ENCODE measurements at places on chromosomes 3 and 15.

DNA sequence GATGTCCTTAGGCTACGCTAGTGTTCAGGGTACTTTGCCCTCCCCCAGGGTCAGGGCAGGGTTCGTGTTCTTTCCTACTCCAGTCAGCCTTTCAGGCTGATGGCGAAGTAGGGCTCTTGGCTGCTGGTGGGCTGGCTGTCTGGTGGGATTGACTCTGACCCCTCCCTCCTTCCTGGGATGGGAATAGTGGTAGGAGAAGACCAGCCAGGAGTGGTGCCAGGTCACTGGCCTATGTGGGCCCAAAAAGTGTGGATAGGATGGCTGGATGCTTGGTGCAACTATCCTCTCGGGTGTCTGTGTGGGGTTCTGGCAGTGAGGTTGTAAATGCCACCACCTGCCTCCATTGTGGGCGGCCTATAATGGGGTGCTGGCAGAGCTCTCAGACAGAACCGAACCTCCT lies 20.4 kb upstream of the EXOG start:
- DNase-seq = no peak

- DNase-seq = no peak
Observed at GRCh38 chr3:25056803-25057351, 371.2 kb upstream of the RARB start.

GRCh38 chr3:185250247-185250646 lies 3.6 kb downstream of the EHHADH start:
- DNase-seq = no peak

- DNase-seq = no peak
Observed at GRCh38 chr3:117651246-117651645, 941.7 kb downstream of the TUSC7 start.

GRCh38 chr3:178072391-178073305 lies 463.6 kb upstream of the KCNMB2 start:
- DNase-seq = no peak

GRCh38 chr15:64633332-64633731 lies 142.1 kb downstream of the RBPMS2 start:
- no peak for DNase-seq

- no peak for DNase-seq
Observed at GRCh38 chr3:9810846-9811245, 784 bp downstream of the TTLL3 start.

GRCh38 chr3:113825090-113825489 lies 13.5 kb upstream of the GRAMD1C start:
- no peak for DNase-seq

- no peak for DNase-seq
Observed at GRCh38 chr3:54574906-54575617, 352.8 kb downstream of the LRTM1 start.

DNA sequence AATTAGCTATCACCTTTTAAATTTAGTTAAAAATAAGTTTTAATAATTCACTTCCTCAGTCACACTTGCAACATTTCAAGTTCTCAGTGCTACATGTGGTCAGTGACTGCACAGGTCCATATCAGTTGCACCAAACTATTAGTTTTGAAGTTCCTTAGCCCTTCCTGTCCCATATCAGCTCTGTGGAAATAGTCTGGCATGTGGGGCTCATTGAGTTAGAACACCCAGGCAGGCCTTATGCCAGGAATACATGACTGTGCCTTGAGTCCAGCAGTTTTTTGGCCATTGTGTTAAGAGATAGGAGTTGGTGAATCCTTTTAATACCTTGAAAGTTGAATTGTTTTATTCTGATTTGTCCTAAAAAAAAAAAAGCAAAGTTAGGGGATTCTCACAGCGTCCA lies 153.7 kb upstream of the BFSP2 start:
- DNase-seq = no peak

GRCh38 chr3:120162400-120162799 lies 68.2 kb upstream of the GSK3B start:
- no peak for DNase-seq

DNA sequence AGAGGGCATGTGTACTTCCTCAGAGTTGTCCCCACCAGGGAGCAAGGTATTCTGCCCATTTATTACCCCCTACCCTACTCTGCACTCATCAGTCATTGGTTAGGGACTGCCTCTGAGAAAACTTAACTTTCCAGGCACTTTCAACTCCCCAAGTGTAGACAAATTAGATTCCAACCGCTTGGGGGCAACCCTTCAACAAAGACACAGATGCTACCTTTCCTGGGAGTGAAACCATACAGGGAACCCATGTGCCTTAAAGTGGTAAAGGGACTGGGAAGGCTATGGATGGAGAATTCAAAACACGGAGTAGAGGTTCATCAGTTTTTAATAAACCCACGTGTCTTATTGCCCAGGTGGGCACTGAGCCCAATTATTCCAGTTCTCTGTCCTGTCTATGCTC lies 19.4 kb upstream of the UBE2E2 start:
- no peak for DNase-seq

GRCh38 chr3:141320399-141321108 lies 47.8 kb upstream of the ZBTB38 start:
- DNase-seq = no peak

GRCh38 chr3:115551016-115551415 lies 72.3 kb upstream of the GAP43 start:
- no peak for DNase-seq

DNA sequence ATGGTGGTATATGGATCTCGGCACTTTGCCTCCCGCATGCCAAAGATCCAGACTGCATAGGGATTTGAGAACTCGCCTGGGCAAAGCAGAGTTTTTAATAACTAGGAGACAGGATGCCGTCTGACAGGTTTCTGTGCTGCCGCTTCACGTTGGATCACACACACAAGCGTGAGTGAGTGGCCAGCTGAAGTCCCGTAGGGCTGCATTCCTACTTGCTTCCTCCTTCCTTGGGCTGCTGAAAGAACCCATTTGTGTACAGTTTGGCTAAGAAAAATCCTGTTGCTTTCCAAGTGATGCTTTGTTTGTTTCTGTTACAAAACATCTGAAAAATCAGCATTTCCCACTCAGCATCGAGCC lies 604.3 kb upstream of the CFAP20DC start:
- no peak for DNase-seq

Data from stimulated activated CD4-positive, alpha-beta T cell treated with anti-CD3 and anti-CD28 coated beads, Interleukin-4, amount 100 ng/mL, for 1 hour (primary cell).